ENCODE measurements at places on chromosomes 12 and 14. TPM values are rescaled to one million over a fixed set of nuclear protein-coding genes. Genes with fewer than 3 reads are reported as not detected.
A peak's percentile ranks its signal among the peaks of the same experiment; 100 is the strongest.

DNA sequence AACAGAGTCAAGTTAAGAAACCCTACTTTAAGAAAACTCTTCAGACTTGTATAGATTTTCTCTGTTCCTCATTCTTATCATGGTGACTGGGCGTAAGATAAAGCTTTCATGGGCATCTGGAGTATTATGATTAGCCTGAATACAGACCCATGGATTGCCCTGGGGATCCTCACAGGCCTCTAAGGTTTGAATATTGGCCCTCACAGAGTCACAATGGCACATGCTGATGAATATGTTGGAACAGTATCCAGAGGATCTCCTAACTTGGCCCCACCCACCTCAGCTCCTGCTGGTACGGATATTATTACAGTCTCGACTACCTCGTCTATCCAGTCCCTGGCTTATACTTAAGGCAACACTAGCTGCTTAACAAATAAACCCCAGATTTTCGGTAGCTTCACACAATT lies 8.1 kb downstream of the OSBPL8 start:
- H3K36me3 ChIP-seq, result peaks cover 36% of the 10 kb centered on the region
- no peaks in the 10 kb centered on the region for H3K27me3 ChIP-seq
- no peak overlapping the region for H3K4me3 ChIP-seq
- H3K4me1 ChIP-seq, result peaks cover 57% of the 10 kb centered on the region
- no peak for DNase-seq

Gene SAMD15
- 0.41 TPM for total RNA-seq

DNA sequence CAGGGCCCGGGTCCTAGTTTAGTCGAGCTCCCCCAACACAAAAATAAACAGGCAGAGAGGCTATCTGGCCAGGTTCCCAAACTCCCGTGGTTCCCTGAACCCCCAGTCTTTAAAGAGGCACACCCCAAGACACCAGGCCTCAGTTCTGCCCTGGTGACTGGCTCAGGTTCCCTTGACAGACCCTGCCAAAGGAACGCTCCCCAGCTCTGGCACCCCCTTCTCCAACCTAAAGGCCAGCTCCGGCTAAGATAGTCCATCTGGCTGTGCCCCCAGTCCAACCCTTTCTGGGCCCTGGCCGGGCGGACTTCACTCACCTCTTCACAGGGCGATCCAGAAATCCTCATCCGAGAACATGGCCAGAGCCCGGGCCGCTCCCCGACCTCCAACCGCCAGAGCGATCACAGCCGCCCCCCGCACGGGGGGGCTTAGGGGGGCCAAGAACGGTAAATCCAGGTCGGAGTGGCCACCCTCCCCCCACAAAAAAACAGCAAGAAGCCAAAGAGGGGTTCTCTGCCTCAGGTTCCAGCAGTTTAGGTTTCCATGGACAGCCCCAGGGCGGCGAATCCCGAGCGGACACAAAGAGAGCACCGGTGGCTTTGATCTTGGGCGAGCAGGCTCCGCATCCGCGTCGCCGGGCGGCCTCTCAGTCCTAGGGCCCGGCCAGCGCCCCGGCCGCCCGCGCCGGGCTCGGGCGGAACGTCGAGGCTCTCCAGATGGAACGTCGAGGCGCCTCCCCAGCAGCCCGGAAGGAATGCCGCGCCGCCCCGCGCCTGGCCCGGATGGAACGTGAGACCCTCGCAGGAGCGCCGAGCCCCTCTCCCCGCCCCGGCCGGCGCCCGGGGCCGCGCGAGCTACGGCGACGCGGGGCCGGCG lies 1.1 kb downstream of the KMT2D start:
- peak; percentile 18 for DNase-seq
- H3K27ac ChIP-seq, result peak overlapping the region; percentile 81
- H3K27me3 ChIP-seq, result no peaks in the 10 kb centered on the region
- H3K4me3 ChIP-seq, result peak overlapping the region; percentile 92
- peaks cover 37% of the 10 kb centered on the region for H3K36me3 ChIP-seq

Gene OR6C2
- not detected for total RNA-seq

Gene APOF
- not detected for total RNA-seq

Gene SLC39A5
- 1.4 TPM for total RNA-seq

Gene FGD6
- 1.1 TPM for total RNA-seq

DNA sequence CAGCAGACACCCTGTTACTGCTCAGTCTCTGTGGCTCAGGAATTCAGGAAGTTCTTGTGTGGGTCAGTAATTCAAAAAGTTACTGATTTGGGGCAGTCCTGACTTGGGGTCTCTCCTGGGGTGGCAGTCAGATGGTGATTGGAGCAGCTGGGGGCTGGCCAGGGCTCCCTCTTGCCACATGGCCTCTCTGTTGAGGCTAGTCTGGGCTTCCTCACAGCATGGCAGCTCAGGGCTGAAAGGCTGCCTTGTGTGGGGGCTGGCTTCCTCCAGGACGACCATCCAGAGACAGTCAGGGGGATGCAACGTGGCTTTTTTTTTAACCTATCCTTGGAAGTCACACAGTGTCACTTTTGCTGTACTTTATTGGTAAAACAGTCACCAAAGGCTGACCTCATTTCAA lies 61.3 kb downstream of the CACNA1C start:
- H3K36me3 ChIP-seq, result no peaks in the 10 kb centered on the region
- no peaks in the 10 kb centered on the region for H3K4me1 ChIP-seq
- no peak overlapping the region for H3K27ac ChIP-seq
- DNase-seq, result no peak
- H3K27me3 ChIP-seq, result no peaks in the 10 kb centered on the region

Gene CDKN1B
- total RNA-seq, result 49.0 TPM
